ENCODE measurements at places on chromosomes 4 and X. TPM values are rescaled to one million over a fixed set of nuclear protein-coding genes. Genes with fewer than 3 reads are reported as not detected.

- no peak for DNase-seq
Observed at GRCh38 chr4:163476761-163477438, 3.3 kb upstream of the TKTL2 start.

GRCh38 chr4:152436384-152436783 is 99.5 kb downstream of the FBXW7 start:
- no peak for DNase-seq

DNA sequence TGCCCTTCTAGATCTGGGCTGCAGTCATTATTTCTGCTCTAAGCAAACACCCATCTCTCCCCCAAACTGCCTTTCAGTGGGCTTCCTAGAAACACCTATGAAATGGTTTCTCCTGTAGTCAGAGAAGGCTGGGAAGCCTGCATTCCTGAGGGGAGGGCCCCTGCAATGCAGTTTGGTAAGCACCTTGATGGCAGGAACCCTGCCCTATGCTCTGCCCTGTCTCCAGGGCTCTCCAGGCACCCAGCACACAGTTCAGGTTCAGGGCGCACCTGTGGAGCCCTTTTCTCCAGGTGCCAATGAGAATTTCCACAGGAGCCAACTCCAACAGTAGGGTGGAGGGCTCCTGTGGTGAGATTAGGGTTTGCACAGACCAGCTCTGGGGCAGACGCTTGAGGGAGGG is 69.1 kb upstream of the FBXW7 start:
- no peak for DNase-seq

GRCh38 chrX:1420371-1420770 is 28.5 kb upstream of the SLC25A6 start:
- DNase-seq: no peak

DNA sequence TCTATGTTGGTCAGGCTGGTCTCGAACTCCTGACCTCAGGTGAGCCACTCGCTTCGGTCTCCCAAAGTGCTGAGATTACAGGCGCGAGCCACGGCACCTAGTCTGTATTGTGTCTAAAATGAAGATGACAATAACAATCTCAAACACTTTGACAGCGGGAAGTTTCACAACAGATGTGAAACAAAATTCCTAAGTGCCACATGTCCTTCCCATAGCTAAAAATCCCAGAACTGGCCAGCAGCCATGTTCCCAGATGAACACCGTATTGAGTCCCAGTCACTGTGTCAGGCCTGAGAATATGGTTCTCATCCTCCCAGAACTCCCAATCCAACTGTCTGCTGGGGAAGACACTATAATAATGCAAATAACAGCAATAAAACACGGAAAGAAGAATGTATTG is 16.4 kb upstream of the KLHL8 start:
- no peak for DNase-seq

DNA sequence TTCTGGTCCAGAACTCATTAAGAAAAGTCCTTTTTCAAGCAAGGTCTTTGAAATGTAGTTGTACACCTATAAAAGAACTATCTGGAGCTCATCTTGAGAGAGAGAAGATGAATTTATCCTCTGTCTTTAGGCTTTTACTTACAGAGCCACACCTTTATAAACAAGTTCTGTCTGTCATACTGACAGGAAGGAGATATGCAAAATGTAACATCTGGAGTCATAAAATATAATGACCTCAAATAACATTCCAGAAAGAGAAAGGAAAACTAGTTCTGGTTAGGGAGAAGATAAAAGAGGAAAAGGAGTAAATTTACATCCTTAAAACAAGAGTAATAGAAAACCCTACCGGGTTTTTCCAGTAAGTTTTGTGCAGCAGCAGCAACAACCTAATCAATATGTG is 1.3 kb downstream of the INPP4B start:
- no peak for DNase-seq

DNA sequence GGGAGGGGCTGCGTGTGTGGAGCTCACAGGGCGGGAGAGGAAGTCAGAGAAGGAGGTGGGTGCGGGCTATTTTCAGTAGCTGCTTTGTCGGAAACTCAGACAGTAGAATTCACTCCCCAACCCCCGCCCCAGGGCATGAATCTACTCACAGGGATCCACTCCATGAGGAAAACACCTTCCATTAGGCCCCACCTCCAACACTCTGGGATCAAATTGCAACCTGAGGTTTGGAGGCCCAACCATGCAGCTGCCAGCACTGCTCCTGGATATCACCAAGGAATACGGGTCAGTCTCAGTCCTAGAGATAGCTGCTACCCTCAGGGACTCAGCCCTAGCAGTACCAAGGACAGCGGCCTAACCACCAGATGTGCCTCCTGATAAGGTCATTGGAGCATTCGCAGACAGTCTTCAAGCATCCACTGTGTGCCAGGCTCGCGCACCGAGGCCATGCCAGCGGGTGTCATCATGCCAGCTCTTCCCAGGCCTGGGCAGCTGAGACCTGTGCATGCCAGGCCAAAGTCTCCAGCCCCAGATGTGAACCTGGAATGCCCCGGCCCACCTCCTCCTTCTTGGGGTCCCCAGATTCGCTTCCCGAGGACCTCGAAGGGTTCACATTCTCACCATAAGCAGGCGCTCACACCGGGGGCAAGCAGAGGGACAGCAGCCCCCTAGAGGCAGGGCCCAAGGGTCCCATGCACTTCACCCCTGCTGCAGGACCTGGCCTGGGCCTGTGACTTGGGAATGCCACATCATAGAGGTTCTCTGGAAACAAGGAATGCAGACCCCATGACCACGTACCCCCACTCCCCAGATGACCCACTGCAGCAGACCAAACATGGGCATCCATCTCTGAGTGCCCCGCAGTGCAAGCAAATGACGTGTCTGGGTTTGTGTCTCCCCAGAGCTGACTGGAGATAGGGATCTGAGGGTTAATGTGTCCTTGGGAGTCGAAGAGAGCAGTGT is 102.3 kb downstream of the ADRA2C start:
- no peak for DNase-seq

GRCh38 chrX:22526339-22526738 is 253.6 kb downstream of the CBLL2 start:
- DNase-seq: no peak

GRCh38 chrX:29466456-29466855 is 748.9 kb upstream of the MAGEB2 start:
- no peak for DNase-seq

GRCh38 chr4:1793496-1793840 is 375 bp downstream of the FGFR3 start:
- DNase-seq: peak; percentile 83

- DNase-seq: peak; percentile 52
Observed at GRCh38 chr4:27084685-27085361, 224.2 kb downstream of the STIM2 start.

DNA sequence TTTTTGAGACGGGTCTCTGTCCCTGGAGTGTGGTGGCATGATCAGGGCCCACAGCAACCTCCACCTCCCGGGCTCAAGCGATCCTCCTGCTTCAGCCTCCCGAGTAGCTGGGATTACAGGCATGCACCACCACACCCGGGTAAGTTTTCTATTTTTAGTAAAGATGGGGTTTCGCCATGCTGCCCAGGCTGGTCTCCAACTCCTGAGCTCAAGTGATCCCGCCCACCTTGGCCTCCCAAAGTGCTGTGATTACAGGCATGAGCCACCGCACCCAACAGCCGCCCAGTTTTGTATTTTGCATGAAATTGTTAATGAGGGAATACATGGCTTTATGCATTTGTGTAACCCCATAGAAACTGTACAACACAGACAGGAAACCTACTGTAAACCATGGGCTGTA is 2.8 kb upstream of the ARHGAP4 start:
- DNase-seq: no peak

DNA sequence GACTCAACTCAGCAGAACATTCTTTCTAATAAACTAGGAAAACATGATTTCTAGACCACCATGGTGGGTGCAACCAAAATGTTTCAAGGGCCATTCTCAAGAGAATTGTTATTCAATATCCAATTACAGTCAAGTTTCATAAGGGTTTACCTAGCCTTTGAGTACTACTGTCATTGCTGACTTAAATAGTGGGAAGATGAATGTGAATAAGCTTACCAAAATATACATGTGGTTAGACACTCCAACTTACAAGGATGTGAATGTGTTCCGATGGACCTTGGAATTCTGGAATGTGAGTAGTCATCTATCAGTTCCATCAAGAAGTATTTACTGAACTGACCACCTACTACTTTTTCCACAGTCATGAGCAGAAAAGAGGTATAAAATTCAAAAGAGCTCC is 16.9 kb downstream of the SH3RF1 start:
- no peak for DNase-seq

DNA sequence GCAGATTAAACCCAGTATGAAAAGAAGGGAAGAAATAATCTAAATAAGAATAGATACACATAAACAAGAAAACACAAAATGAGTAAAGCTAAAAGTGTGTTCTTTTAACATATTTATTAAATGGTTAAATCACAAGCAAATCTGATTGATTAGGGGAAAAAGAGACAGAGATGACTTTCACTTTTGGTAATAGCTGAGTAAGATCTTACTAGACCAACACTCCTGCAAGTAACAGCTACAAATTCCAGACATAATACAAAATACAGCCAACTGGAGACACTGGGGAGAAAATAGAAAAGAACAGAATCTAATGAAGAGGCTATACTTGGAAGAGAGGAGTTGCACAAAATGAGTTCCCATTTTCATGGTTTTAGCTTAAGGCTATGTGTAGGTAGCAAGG is 33.5 kb downstream of the OR13H1 start:
- DNase-seq: no peak

DNA sequence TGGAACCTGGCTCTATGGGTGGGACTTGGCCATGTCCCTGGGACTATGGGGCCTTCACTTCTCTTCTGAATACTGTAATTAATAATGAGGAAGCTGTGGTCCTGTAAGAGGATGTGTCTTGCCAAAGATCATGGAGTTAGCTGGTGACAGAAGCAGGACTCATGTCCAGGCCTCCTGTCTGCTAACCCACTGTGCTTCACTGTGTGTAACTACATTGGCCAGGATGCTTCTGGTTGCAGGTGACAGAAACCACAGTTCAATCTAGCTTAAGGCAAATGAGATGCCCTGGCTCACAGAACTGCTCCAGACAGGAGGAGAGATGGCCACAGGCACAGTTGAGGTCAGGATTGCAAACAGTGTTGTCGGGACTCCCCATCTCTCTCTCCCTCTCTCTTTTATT is 3.1 kb downstream of the MTMR1 start:
- no peak for DNase-seq

DNA sequence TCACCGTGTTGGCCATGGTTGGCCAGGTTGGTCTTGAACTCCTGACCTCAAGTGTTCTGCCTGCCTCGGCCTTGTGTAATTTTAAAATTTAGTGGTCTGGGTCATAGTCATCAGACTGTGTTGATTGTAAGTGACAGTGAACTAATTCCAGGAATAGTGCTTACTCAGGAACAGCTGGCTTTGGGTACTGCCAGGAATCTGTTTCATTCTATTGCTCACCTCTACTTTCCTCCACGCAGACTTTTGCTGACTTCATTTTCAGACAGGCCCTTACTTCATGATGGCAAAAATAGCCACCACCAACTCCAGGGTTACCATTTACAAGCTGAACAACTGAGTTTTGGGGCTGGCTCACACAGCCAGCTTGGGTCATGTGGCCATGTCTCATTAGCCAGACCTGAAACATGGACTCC is 54.6 kb downstream of the FNIP2 start:
- no peak for DNase-seq

- no peak for DNase-seq
Observed at GRCh38 chrX:118565853-118566252, 70.2 kb downstream of the DOCK11 start.

- DNase-seq: no peak
Observed at GRCh38 chr4:152344001-152344400, 191.9 kb downstream of the FBXW7 start.

DNA sequence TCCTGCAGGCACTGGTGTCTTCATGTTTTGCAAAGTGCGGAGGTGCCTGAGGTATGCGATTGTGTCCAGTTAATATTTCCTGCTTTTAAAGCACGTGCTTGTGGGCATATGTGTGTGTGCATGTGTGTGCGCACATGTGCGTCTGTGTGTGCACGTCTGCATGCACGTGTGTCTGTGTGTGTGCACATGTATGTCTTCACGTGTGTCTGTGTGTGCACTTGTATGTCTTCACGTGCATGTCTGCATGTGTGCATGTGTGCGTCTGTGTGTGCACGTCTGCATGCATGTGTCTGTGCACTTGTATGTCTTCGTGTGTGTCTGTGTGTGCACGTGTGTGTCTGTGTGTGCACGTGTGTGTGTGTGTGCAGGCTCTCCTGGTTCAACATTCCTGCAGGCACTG is 49.5 kb downstream of the SHOX start:
- no peak for DNase-seq

GRCh38 chr4:86993909-86994681 is 59.3 kb downstream of the AFF1 start:
- DNase-seq: no peak

The PRKG2 gene
- polyA plus RNA-seq: not detected

The GYPA gene
- polyA plus RNA-seq: not detected

The HAND2 gene
- 106 TPM for polyA plus RNA-seq

The LPAR4 gene
- not detected for polyA plus RNA-seq

The SPANXB1 gene
- not detected for polyA plus RNA-seq

The GABRG1 gene
- polyA plus RNA-seq: not detected

The HS3ST1 gene
- not detected for polyA plus RNA-seq

The MAGEA3 gene
- 84.2 TPM for polyA plus RNA-seq

The PRR32 gene
- not detected for polyA plus RNA-seq

The PPBP gene
- polyA plus RNA-seq: not detected

The TFDP3 gene
- polyA plus RNA-seq: not detected

The TASL gene
- polyA plus RNA-seq: not detected

Measured in SK-N-SH (cell line).